Fibroblast of lung (primary cell): ENCODE measurements at places on chromosomes 6 and 20.

DNA sequence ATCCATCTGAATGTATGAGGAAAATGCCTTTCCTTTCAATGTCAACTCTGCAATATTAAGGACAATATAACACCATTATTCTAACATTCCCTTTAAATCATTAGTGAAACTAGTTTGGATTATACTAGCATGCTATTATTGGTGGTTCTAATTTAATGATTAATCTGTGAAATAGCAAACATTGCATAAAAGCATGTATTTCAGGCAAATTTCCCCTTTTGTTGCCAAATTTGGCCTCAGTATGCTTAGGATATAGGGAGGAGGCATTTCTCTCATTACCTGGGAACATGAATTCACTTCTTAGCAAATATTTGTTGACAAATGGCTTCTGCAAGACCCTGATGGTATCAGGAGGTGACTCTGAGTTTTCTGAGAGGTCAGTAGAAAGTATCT lies 1.6 kb downstream of the TPMT start:
- DNase-seq = no peak

- DNase-seq = no peak
Measured at GRCh38 chr20:63705232-63706026, 2.3 kb downstream of the ARFRP1 start.

GRCh38 chr6:106279179-106279578 lies 46.4 kb downstream of the ATG5 start:
- DNase-seq = peak; percentile 80

- DNase-seq = no peak
Measured at GRCh38 chr6:98931696-98932095, 16.1 kb downstream of the FBXL4 start.

DNA sequence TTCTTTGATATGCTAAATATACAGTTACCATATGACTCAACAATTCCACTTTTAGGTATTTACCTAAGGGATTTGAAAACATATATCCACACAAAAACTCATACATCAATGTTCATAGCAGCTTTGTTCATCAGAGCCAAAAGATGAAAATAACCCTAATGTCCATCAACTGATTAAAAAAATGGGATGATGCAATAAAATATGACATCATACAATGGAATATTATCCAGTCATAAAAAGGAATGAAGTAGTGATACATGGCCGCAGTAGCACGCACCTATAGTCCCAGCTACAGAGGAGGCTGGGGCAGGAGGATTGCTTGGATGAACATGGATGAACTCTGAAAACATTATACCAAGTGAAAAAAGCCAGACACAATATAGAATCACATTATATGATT lies 101.4 kb upstream of the SIRPA start:
- DNase-seq = no peak

- DNase-seq = no peak
Measured at GRCh38 chr6:167470101-167470835, 145.4 kb downstream of the TTLL2 start.

DNA sequence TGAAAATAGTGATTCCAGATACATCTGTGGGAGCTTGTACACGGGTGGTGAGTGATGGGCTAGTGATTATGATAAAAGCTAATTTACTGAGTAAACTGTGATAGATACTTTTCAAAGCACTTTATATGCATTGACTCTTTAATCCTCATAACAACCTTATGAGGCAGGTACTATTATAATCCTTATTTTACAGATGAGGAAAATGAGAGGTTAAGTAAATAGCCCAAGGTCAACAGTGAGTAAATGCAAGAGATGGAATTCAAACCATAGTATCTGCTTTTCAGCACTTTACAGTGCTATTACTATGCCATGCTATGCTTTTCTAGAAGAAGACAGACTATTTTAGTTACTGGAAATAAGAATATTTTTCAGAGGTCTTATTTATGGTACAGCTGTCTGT lies 320.9 kb upstream of the CITED2 start:
- DNase-seq = no peak

- peak; percentile 51 for DNase-seq
Measured at GRCh38 chr6:131519670-131520436, 53.2 kb upstream of the ARG1 start.

- no peak for DNase-seq
Measured at GRCh38 chr20:58149437-58150091, 78.9 kb downstream of the ANKRD60 start.

DNA sequence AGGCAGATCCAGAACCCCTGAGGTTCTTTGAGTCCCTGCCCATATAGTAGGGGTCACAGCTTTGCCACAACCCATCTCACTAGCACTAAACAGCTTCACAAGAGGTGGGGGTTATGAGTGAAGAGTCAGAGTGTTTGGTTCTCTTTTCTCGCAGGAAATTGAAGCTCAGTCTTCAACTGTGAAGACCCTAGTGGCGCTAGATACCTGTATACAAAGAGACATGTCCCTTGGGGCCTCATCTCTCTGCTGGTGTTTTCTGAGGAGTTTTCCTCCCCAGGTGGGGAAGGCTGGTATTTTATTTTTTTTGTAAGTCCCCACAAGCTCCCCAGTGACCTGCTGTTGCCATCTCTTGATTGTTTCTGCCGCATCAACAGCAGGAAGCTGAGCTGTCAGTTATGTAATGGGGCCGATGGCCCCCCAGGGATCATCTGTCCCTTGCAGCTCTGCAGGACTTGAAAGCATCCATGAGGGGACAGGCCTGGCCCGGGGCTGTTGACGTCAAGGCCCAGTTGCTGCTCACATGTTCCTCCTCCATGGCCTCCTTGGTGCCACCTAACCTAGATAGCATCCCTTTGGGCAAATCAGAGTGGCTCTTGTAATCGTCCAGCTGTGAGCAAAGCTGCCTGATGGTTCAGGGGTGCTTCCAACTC lies 23.1 kb downstream of the STK35 start:
- DNase-seq = no peak

- no peak for DNase-seq
Measured at GRCh38 chr6:159681191-159681880, 11.7 kb downstream of the SOD2 start.

DNA sequence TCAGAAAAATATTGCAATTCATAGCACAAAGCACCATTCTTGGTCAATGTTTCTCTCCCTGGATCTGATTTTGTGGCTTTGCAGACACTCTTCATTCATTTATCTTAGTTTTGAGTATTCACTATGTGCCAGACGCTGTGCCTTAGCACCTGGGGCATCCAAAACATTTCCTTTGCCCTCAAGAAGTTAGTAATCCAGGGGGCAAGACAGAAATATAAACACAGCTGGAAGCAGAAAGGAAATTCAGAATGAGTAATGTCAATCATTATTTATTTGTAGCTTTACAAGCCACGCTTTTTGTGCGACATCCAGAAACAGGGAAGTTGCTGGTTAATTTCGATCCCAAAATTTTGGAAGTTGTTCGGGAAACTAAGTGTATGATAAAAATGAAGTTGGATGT lies 71.4 kb downstream of the DNAH8 start:
- no peak for DNase-seq
